ENCODE measurements at places on chromosomes 12 and 14.

- DNase-seq = peak; percentile 18
Measured at GRCh38 chr12:3107954-3108353, 30.8 kb downstream of the TSPAN9 start.

DNA sequence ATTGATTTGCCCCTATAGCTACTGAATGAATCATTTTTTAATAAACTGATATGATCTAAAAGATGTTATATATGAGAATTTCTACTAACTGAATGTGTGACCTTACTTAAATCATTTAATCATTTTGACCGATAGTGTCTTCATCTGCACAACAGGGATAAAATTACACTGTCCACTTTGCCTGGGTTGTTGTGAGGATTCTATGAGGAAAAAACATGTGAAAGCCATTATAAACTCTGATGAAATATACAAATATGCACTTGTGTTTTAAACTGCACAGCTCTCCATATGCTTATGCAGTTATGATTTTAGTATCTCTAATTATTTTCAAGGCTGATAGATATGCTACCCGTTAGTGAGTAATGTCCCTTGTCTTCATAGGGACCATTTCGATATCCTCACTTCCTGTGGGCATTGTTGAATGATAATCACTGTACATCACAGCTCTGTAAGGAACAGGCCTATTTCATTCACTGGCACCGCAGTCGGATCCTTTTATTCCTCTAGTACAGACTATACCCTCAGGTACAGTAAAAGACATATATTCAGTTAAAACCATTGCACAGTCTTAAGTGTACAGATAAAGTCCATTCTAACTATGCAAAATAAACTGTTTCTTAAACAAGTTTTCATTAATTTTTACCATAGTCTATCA, 88.7 kb upstream of the RAP1B start:
- peak; percentile 42 for DNase-seq

DNA sequence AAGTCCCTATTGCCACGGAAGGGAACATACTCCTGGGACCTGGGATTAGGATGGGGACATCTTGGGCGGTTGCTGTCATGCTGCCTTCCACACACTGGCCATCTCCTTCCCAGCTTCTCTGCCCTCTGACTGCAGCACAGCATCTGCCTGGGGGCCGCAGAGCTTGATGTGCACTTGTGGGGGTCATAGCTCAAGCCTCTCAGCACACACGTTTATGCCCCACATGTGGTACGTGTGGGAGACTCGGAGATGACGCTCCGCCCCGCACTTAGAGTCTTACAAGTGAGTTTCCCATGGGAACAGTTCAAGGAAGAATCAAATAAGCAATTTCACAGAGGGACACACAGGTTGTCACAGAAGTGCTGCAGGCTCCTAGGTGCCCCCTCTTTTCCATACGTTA, 8.6 kb downstream of the ACADS start:
- DNase-seq = no peak

DNA sequence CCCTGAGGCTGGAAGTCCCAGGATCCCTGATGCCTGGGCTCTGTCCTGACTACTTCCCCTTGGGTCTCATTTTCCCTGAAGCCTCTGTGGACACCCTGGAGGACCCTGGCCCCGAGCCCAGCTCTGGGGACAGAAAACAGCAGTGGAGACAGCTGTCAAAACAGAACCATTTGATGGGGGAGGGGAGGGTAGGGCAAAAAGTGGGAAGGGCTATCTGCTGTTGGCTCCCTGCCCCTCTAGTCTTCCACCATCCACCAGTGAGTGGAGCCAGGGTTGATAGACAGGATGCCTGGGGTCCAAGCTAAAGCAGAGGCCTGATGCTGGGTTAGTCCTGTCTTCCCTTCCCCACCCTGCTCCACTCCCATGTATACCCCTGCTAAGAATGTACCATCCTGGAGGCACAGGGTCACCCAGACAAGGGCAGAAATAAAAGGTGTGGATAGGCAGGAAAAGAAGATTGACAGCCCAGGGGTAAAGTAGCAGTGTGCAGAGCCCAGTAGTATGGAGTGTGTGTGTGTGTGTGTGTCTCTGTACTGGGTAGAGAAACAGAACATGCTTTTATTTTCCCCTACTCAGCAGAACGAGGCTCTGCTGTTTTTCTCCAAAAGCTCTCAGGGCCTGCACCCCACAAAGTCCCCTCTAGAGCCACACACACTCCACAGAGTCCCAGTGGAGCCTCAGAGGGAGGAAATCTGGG, 9.8 kb downstream of the ZNF385A start:
- DNase-seq = no peak
